ENCODE measurements at places on chromosomes 5 and 9.

GRCh38 chr5:121660142-121660541, 191.5 kb upstream of the FTMT start:
- DNase-seq, result no peak

GRCh38 chr5:138461343-138462125, 3.7 kb upstream of the EGR1 start:
- peak; percentile 83 for DNase-seq

DNA sequence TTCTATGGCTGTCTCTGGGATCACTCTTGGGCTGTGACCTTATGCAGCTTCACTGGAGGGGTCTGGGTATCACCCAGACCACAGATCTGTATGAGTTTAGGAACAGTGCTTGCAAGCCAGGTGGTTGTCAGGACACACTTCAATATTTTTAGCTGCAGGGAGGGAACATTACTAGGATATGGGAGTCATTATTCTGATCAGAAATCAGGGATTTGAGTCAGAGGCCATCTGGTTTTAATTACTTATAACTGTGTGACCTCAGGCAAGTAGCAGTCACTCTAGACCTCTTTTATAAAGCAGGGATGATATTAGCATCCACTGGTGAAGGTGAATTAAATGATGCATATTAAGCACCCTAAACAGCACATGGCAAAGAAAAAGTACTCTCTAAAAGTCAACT, 60.1 kb upstream of the NMUR2 start:
- peak; percentile 2 for DNase-seq

- DNase-seq, result peak; percentile 74
Observed at GRCh38 chr9:131419026-131419614, 25.2 kb downstream of the PRRC2B start.

Data from foreskin fibroblast (primary cell).